ENCODE measurements at places on chromosomes 4 and X.
A peak's percentile ranks its signal among the peaks of the same experiment; 100 is the strongest.

- no peak for DNase-seq
Observed at GRCh38 chrX:87391742-87392141, 125.9 kb upstream of the KLHL4 start.

GRCh38 chrX:81195712-81196111 lies 6.0 kb downstream of the HMGN5 start:
- DNase-seq = no peak

DNA sequence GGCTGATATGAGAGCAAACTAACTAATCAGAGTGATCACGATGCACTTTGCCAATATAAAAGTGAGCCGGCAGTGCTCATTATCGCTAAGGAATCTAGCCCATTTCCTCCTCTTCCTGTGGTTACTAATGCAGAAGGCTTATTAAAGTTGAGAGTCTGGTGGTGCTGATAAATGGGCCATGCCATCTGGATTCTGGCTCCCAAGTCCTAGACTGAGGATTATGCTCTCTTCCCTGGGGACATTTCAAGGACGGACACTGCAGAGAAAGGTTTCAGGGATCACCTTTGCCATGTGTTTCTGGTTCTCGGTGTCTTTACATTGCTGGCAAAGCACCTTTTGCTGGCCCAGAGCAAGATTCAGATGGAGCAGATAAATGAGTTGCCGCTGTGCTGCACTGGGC lies 85.3 kb downstream of the RTL5 start:
- DNase-seq = no peak

DNA sequence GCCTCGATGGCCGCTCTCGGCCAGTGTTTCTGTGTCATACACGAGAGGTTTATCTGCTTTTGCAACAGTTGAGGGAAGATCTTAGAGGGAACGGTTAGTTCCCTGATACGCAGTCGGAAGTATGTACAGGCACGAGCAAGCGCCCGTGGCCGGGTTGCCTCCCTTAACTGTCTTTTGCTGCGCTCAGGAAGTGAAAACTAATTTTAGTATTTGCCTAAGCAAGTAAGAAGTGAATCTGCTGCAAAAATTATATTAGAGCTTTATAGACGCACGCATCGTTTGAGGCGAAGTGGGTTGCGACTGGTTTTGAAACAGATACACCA lies 695 bp downstream of the MTM1 start:
- DNase-seq = no peak

- DNase-seq = peak; percentile 51
Observed at GRCh38 chr4:75939890-75940691, 722 bp downstream of the NAAA start.

DNA sequence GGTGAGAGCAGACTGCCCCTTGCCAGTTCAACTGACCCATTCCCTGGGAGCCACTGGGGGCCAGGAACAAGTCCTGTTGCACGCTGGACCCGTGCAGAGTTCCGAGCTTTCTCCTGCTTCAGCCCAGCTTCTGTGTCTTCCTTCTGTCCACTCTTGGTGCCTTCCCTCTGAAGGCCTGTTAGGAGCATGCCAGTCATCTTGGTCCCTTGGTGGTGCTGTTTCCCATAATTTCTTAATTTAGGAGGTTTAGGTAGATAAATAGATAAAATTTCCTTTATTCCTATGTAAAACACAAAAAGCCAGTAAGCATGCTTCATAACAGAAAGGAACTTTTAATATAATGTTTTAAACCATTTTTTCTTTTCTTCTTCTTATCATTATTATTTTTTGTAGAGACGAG lies 672.7 kb downstream of the CCSER1 start:
- DNase-seq = no peak

- DNase-seq = no peak
Observed at GRCh38 chrX:13090339-13091110, 46.1 kb upstream of the FAM9C start.

- DNase-seq = no peak
Observed at GRCh38 chr4:7193030-7193958, 956 bp downstream of the SORCS2 start.

- no peak for DNase-seq
Observed at GRCh38 chr4:101276661-101277060, 70.7 kb downstream of the PPP3CA start.

GRCh38 chr4:93879919-93880318 lies 51.4 kb downstream of the ATOH1 start:
- DNase-seq = no peak

DNA sequence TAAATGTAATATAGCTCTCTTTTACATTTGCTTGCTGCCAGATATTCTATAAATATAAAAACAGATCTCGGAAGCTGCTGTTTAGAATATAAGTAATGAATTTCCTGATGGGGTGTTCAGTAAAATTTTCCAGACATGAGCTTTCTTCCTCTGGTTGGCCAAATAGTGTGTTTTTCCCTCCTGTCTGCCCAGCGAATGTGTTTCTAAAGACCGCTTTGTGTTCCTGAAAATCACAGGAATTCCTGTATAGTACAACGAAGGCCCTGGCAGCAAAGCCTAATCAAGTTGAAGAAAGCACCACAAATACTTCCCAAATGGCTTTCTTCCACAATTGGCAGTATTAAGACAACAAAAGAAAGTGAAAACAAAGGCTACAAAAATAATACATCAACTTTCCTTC lies 494.1 kb downstream of the INPP4B start:
- DNase-seq = no peak

DNA sequence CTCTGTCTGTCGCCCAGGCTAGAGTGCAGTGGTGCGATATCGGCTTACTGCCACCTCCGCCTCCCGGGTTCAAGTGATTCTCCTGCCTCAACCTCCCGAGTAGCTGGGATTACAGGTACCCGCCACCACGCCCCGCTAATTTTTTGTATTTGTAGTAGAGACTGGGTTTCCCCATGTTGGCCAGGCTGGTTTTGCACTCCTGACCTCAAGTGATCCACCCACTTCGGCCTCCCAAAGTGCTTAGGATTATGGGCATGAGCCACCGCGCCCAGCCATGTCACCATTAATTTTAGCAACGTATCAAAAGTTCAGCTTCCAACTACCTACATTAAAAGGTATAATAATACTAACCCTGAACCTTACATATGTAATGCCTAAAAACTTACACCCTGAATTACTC lies 940 bp upstream of the UTP3 start:
- no peak for DNase-seq

DNA sequence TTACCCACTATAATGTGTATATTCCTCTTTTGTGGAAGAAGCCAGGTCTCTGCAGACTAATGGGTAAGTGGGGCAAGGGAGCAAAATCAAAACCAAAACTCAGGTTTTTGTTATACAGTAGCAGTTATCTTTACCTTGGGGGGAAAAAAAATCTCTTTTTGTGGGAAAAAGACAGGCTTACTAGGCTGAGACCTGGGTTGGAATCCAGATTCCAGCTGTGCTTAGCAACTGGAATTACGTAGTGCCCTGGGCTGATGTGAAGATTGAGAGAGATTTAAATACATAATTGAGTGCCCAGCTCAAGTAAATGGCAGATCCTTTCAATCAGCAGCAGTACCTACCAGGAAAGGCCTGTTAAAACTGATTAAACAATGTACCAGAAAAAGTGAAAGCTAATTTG lies 15.4 kb upstream of the SCD5 start:
- DNase-seq = no peak

- DNase-seq = no peak
Observed at GRCh38 chr4:41015016-41015675, 199.2 kb downstream of the APBB2 start.

DNA sequence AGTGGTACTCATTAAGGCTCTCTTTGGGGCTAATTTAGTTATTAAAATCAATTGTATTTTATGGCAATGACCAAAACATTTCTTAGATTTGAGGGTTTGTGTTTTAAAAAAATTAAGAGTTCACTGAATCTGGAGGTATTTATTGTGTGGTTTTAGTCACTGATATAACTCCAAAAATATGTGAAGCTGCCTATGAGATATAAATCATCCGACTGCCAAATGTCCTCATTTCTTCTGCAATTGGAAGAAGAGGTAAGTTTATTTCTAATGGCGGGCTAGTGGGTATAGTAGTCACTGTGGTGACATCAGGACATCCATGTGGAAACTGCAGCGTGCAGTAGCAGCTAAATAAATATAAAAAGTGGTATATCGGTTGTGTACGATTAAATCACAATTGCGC lies 205.5 kb downstream of the MID1 start:
- DNase-seq = no peak

GRCh38 chr4:61162116-61162515 lies 38.0 kb upstream of the ADGRL3 start:
- no peak for DNase-seq

GRCh38 chrX:84933956-84934556 lies 69.6 kb upstream of the APOOL start:
- DNase-seq = no peak

DNA sequence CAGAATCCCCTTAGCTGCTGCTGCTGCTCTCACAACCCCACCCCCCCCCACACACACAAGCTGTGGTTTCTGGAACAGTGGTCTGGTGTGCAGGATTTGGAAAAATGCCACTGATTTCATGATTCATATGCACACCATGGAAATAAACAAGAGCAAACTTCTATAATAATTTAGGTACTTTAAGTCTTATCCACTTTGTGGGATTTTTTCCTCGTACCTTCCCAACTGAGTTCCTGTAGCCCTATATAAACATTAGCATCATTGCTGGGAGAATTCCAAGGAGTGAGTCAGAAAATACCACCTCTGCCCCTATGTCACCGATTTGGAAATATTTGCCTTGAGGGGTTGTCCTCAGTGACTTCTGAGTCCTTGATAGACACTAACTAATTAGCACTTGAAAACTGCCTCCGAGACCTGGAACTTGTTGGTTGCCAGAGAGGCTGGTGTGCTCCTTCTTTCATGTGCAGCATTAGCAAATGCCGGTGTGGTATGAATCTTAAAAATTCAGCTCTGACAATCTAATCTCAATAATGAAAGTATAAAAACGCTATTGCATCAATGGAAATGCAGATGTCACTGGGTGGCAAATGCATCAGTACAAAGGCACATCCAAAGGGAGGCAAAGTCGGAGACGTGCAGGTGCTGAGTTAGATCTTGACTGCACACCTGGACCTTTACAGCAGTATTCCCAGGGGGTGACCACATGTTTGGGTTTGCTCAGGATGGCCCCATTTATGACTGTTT lies 61.8 kb downstream of the CPE start:
- DNase-seq = no peak

DNA sequence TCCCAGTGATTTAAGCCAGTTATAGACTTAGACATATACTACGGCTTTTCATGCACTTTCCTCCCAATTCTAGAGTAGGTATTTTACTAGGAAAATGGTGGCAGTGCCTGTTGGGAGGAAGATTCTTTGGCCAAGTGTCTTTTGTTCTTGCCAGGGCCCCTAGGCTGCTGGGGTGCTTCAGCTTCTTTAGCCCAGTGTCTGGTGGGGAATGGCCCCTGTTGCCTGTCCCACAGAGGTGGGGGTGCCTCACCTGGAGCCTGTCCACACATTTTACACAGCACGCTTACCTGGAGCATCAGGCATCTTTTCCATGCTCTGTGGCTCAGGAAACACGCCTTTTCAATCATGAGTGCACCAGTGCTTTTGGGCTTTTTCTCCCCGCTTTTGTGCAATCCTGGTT lies 33.2 kb upstream of the MSANTD1 start:
- DNase-seq = no peak

GRCh38 chr4:93351846-93352245 lies 476.7 kb upstream of the ATOH1 start:
- no peak for DNase-seq

DNA sequence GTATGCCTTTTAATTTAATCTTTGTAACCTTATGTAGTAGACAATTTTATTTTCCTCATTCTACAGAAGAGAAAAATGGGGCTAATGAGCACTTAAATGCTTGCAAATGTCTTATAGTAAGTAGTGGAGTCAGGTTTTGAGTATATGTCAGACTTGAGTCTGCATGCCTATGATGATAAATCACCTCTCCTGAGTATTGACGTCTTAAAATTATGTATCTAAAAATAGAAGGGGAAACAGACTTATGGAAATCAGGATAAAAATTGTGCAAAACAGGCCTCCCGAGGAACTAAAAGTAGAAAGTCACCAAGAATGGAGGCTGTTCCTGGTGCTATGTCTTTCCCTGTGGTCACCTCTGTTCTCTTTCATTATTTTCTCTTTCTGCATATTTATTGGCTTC lies 92.7 kb downstream of the STIM2 start:
- no peak for DNase-seq

DNA sequence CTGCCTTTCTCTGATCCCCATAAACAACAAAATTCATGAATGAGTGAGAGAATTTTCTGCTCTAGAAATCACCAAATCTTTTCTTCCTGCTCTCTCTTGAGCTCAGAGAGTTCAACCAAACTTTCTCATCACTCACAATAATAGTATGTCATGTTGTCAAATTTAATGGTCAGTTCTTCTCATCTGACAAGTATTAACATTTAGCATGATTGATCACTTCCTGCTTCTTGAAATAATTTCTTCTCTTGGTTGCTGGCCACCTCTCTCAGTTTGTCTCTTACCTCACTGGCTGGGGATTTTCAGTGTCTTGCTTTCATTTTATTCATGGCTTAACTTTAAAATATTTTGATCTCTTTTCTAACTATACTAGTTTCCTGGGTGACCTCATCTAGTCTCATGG lies 25.5 kb upstream of the FGF5 start:
- no peak for DNase-seq

- no peak for DNase-seq
Observed at GRCh38 chr4:119933606-119934005, 133.0 kb downstream of the MAD2L1 start.

DNA sequence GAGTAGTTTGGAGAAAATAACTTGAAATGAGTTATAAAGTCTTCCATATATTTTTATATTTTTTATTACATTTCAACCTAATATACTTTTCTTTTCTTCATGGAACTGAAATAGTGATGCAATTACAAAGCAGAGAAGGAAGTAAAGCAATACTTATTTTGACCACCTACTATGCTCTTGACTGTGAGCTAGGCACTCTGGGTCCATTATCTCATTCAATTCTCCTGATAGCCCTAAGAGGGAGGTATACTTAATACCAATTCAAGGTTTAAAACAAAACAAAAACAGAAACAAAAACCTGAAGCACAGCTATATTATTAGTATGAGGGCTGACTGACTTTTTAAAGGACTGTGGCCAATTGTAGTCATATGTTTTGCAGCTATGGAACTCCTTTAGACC lies 193.5 kb downstream of the MAD2L1 start:
- no peak for DNase-seq

DNA sequence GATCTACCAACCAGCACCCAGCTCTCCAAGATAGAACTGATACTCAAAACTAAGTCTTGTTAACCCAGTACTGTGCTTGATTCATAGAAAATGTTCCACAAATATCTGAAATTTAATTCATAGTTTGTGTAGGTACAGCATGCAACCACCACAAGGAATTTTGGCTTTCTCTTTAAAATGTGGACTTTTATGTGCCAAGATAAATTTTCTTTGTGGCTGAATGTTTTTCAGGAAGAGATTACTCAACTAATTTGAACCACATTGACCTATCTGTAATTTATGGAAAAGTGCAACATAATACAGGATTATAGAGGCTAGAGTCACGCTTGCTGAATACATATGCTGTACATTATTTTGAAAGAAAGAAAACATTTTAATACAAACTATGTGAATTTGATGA lies 730.8 kb downstream of the IL1RAPL1 start:
- no peak for DNase-seq

- no peak for DNase-seq
Observed at GRCh38 chr4:150297861-150298474, 219.7 kb downstream of the DCLK2 start.

Measured in esophagus squamous epithelium (tissue), 5 donors.